ENCODE measurements at places on chromosomes 6 and 20.

DNA sequence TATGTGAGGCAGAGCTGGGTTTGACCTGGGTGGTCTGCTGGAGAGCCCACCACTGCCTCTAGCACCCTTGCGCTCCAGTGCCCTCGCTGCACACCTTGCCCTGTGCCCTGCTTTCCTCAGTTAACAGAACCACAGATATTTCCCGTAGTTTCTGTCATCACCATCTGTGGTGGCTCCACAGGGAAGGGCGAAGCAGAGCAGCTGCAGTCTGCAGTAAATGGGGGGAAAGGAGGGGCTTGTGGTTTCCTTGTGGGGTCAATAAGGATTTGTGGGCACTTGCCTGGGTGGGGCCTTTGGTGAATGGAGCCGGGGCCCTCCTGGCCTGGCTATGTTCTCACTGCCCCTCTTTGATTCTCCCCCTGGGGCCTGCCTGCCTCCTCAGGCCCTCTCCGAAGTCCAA lies 21.2 kb upstream of the CCDC167 start:
- DNase-seq, result no peak

DNA sequence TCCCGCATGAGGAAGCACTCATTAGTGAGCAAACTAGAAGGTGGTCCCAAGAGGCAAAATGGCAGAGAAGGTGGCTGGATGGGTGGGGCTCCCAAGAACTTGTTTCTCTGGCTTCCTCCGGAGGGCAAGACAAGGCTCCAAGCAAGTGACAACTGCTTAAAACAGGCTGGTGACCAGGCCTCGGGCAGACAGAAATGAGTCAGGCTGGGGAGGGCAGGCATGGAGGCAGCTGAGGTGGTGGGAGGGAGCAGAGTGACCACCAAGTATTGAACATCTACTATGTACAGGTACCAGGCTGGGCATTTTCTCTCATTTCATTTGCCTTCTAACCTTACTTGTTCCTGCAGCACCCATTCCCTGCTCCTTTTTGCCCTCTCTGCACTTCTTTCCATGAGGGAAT lies 33.4 kb downstream of the TNXB start:
- no peak for DNase-seq

DNA sequence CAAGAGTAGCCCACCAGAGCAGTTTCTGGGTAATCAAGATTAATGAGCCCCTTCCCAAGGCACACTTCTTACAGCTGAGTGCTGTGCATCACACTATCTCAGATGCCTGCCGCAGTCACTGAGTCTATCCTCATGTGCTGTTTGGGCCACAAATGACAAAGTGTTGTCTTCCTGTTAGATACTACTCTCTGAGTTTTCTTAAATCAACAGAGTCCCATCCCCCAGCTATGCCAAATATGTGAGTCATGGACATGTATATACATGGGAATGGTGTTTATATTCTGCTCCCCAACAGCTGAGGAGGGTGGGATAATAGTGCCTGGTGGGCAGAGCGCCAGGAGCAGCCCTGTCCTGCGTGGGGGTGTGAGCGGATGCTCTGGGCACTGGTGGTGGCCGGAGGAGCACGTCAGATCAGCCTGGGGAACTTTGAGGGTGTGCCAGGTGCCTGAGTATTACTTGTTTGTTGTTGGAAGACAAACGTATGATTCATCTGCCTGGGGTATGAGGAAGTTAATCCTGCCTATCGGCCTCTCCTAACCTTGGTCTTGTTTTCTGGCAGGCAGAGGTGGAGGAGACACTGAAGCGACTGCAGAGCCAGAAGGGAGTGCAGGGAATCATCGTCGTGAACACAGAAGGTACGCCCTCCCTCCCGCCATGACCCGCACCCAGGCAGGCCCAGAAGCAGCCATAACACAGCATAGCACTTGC lies 9.6 kb downstream of the DYNLRB1 start:
- DNase-seq, result no peak

DNA sequence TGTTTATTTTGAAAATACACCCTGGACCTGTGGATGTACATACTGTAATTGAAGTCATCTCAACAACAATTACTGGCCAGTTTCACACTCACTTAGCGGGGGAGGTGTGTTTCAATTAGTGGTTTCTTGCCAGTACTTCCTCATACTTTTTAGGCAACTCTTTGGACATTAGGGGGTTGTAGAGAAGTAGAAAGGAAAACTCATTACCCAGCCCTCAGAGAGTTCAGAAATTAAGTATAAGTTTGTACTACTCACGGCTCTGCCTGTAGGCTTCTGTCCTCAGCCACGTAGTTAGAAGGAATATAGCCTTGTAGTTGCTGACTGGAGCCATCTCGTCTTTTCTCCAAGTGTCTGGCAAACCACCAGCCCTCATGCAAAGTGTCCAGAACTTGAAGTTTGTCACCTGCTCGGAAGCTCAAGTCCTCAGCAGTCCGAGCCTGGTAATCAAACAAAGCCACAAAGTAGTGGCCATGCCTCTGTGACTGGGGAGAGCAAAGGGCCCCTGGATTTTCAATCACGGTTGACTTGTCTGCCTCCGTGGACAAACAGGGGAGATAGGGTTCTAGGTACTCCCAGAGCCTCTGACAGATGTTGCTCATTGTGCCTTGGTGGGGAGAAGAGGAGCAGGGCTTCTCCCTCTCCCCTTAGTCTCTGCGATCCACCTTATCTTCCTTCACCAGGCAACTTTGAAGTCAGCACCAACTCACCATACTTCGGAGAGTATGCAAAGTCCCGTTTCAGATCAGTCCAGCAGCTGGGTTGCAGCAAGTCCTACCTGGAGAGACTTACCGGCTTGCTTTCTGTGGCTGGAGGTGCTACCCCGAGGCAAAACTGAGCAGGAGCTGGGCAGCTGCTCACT lies 749 bp downstream of the FRK start:
- DNase-seq, result no peak

GRCh38 chr6:116665464-116665863 lies 3.1 kb downstream of the ZUP1 start:
- DNase-seq, result no peak

DNA sequence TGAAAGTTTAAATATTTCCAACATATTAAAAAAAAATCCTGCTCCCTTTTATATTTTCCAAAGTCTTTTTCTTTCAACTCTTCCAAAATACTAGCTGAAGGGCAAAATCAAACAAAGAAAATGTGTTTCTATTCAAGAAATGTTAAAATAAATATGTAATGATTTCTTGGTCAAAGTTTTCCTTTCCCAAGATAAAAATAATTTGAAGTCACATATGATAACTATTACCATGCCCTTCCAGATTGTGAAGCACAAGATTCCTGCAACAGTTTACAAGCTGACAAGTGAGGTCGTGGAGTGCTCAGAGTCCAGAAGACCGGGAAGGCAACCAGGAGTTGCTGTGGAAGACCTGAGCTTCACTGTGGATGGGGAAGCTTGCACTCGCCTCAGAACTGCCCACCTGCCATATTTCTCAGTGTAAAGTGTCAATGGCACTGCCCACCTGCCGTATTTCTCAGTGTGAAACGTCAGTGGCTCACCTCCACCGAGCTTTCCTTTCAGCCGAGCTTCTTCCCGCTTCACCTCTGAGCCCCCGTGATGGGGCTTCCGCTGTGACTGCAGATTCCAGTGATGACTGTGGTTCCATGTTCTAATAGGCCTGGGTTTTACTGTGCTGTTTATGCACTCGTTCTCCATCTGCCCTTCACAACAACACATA lies 160.5 kb downstream of the THBS2 start:
- no peak for DNase-seq

Data from activated CD4-positive, alpha-beta T cell treated with anti-CD3 and anti-CD28 coated beads, Interleukin-10, Interleukin-2, amounts not matched to agents 100 ng/mL and 50 ng/mL, durations not matched to agents 16 hours and 8 hours (primary cell).